ENCODE measurements at places on chromosomes 11 and 22.
A peak's percentile ranks its signal among the peaks of the same experiment; 100 is the strongest.

DNA sequence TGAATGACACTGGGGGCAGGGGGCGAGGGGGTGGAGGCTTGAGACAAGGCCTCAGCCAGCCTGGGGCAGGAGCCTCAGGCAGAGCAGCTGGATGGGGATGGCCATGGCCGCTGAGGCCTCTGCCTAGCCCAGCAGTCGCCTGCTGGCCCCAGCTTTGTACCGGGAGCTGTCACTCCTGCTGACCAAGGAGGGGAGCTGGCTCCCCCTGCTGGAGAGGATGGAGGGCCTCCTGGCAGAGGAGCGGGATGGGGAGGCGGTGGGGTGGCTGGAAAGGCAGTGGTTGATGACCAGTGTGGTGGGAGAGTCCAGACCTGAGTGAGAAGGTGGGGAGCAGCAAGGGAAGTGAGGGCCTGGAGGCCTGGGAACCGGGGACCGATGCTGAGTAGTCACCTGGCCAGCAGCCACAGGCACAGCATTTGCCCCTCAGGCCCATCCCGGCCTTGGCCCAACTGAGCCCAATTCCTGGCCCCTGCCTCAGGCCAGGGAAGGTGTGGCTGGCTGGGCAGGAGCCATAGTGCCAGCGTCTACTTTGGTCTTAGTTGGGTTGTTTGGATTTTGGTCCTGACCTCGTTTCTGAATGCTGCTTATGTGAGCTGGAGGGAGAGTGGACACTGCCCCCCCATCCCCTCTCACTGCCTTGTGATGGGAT lies 6.0 kb upstream of the SUSD2 start:
- no peak for DNase-seq

DNA sequence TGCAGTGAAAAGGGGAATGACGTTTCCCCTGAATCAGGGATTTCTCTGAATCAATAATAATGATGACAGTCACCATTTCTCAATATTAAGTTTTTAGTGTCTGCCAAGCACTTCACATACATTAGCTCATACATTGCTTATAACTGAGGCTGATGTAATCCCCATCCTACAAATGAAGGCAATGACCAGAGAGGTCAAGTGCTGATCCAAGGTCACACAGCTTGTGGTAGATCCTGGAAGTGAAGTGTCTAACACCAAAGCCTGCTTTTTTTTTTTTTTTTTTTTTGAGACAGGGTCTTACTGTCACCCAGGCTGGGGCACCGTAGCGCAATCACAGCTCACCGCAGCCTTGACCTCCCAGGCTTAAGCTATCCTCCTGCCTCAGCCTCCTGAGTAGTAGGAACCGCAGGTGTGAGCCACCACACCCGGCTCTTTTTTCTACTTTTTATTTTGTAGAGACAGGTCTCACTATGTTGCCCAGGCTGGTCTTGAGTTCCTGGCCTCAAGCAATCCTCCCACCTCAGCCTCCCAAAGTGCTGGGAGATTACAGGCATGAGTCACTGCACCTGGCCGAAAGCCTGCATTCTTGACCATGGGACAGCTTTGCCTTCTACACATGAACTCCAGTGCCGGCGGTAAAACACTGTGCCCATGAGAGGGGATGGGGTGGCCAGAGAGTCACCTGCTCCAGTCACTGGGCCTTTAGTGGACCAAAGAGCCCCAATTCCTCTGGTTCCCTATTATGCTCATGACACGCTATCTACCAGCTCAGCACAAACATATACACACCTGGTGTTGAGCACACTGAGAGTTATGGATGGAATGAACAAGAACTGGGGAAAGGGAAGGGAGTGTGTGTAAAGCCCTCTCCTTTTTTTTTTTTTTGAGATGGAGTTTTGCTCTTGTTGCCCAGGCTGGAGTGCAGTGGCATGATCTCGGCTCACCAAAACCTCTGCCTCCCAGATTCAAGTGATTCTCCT lies 17.4 kb downstream of the ARHGAP1 start:
- DNase-seq: no peak

DNA sequence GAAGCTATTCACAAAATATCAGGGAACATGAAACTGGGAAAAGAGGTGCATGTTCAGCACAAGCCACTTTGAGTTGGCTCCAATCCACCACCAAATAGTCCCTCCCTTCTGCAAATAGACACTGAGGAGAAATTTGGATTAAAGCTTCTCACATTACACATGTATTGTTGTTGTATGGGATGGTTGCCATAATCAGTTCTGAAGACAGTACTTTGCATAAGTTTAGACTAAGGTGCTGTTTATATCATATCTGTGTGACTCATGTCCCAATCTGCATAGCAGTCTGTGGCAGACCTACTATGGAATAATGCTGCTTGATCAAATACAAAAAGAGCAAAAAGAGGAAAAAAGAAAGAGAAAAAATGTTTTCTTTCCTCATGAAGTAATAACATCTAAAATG lies 376.7 kb upstream of the DDI1 start:
- no peak for DNase-seq

DNA sequence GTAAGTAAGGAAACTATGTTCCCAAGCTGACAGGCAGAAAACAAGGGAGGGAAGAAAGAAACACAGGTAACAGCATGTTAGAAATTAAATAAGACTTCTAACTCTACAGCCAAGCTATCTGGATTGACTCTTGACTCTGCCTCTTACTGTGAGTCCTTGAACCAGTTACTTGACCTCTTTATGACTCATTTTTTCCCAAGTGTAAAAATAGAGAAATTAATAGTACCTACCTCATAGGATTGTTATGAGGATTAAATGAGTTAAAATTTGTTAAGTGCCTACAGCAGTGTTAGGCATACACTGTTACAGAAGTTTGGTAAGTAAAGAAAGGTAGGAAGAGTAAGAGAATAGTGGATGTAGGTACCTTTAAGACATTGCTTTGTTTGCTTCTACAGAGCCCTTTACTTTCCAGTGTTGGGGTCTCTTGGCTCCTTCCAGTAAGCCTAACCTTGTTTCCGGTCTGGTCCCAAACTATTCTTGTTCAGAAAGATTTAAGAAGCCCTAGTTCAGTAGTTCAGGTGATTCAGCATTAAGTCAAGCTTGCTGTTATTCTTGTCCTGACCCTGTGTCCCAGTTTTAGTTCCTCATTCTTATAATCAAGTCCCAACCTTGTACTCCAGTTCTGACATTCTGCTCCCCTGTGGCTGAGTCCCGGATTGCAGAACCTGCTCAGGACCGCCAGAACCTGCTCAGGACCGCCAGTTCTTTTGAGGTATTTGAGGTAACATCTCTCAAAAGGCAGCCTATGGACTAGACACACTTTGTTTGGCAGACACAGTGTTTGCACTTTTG lies 963.4 kb upstream of the CCDC90B start:
- DNase-seq: peak; percentile 58

- DNase-seq: no peak
Measured at GRCh38 chr11:15615398-15616096, 500.8 kb downstream of the INSC start.

DNA sequence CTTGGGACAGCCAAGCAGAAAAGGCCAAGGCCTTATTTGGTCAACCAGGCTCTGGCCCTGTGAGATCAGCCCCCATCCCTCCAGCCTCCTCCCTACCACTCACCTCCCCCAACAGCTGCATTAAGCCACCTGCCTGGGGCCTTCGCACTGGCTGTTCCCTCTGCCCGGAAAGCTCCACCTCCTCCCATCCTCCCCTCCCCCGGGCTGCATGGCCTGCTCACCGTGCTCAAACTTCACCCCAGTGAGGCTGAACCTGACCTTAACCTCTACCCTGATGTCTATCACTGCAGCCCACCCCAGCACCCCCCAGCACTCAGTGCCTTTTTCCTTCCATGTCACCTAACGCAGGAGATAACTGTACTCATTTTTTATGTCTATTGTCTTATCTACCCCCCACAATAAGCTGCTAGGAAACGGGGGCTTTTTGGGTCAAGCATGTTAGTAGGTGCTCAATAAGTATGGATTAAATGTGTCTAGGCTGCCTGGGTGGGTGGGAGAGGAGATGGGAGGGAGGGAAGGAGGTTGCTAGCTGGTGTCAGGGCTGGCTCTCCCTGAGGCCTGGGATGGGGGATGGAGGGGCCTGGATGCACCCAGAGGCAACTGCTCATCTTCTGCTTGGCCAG lies 912 bp downstream of the PTPRCAP start:
- no peak for DNase-seq

- DNase-seq: no peak
Measured at GRCh38 chr11:69300120-69301060, 6.4 kb downstream of the MYEOV start.

DNA sequence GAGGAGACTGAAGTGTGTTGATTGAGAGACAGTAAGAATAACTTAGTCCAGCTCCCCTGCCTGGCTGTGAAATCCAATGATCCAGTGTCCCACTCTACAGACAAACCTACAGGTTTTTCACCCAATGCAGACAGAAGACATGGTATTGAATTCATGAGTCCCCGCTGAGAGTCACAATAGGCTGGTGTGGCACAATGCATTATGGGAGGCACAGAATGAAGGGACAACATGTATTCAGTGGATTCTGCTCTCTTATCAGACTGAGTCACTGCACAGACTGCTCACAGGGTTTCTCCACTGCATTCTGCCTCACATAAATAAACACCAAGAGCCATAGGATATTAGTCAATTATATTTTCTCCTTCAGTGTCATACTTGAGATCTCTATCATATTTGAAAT lies 55.2 kb upstream of the TOP3B start:
- DNase-seq: no peak

- no peak for DNase-seq
Measured at GRCh38 chr11:43547430-43547831, 133.1 kb upstream of the HSD17B12 start.
